Pulmonary artery endothelial cell (primary cell): ENCODE measurements at places on chromosomes 3 and 15. TPM values are rescaled to one million over a fixed set of nuclear protein-coding genes. Genes with fewer than 3 reads are reported as not detected.
A peak's percentile ranks its signal among the peaks of the same experiment; 100 is the strongest.

SENP8 gene
- 1.3 and 2.2 TPM in 2 replicates for total RNA-seq

IL17RB gene
- total RNA-seq, result not detected in 2 replicates

MASP1 gene
- total RNA-seq, result 0.20 and 0.46 TPM in 2 replicates

TMEM108 gene
- 0.14 and 0.40 TPM in 2 replicates for total RNA-seq

SNURF gene
- total RNA-seq, result 10.4 and 17.7 TPM in 2 replicates

ROPN1 gene
- total RNA-seq, result not detected in 2 replicates

CRABP1 gene
- total RNA-seq, result not detected in 2 replicates

FOXL2NB gene
- total RNA-seq, result 0.04 TPM in 1 of 2 replicates, not detected in the other

COPG1 gene
- 247 and 274 TPM in 2 replicates for total RNA-seq

DNA sequence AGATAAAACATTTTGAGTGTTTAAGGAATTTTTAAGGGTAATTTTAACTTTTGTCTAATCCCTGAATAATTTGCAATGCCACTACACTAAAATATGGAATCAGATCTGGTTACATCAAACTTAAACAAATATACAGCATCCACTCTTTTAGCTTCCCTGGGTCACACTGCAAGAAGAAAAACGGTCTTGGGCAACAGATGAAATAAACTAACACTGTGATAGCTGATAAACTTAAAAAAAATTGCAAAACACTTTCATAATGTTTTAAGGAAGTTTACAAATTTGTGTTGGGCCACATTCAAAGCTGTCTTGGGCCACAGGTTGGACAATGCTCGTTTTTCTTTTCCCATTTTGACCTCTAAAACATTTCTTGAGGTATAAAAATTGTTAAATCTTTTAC lies 34.3 kb downstream of the CCDC66 start:
- no peak for DNase-seq

DNA sequence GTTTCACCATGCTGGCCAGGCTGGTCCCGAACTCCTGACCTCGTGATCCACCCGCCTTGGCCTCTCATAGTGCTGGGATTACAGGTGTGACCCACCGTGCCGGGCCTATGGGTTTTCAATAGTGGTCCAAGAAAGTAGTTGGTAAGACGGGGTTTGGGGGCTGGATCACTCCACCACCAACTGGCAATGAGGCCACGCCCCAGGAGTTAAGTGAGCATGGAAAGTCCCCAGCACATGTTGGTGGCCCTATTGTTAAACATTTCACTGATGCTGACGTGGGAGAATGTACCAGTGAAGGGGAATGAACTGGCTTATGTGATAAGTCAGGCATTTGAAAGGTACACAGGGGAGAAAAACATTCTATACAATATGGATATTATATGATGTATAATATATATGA lies 80.4 kb downstream of the CHRD start:
- no peak for DNase-seq

DNA sequence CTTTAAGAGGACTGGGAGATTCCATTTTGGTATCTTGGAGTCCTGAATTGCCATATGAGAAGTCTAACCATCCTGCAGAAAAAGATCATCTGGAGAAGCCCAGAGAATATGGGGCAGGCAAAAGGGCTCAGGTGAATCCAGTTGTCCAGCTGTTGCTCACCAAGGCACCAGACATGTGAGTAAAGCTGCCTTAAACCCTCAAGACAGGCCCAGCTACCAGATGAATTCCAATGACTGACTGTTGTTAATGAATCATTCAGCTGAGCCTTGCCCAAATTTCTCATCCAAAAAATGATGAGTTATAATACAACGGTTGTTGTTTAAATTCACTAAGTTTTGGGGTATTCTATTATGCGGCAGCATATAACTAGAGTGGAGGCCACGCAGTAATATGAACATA lies 22.0 kb upstream of the NANOGP8 start:
- DNase-seq, result no peak

DNA sequence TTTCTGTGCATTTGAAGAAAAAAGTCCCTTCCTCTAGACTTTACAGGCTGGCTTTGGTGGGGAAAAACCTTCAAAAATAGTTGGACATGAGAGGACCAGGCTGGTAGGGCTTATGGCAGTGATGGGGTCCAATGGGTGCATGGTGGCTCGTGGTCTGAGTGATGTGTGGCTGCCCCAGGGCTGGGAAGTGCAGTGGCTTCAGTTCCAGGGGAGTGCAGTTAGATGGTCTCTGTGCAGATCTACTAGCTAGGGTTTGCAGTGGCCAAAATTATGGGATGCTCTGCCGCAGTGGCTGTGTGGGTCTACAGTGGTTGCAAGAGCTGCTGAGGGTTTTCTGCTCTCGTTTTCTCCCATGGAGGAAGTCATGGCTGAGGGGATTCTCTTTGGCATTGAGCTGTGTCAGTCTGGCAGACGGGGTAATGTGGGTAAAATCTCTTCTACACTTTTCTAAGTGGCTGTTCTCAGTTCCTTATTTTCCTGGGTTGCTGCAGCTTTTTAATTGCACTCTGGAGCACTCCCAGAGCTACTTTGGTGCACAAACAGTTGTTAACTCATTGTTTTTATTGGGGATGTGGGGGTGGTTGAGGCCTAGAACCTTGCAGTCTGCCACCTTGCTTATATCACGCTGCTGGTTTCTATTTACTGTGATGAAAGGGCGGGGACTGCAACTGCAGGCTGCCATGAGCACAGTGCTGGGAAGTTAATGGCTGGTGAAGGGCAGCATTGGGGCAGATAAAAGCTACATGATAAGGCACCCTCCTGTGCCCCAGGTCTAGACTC lies 1324.6 kb downstream of the NSUN3 start:
- no peak for DNase-seq

DNA sequence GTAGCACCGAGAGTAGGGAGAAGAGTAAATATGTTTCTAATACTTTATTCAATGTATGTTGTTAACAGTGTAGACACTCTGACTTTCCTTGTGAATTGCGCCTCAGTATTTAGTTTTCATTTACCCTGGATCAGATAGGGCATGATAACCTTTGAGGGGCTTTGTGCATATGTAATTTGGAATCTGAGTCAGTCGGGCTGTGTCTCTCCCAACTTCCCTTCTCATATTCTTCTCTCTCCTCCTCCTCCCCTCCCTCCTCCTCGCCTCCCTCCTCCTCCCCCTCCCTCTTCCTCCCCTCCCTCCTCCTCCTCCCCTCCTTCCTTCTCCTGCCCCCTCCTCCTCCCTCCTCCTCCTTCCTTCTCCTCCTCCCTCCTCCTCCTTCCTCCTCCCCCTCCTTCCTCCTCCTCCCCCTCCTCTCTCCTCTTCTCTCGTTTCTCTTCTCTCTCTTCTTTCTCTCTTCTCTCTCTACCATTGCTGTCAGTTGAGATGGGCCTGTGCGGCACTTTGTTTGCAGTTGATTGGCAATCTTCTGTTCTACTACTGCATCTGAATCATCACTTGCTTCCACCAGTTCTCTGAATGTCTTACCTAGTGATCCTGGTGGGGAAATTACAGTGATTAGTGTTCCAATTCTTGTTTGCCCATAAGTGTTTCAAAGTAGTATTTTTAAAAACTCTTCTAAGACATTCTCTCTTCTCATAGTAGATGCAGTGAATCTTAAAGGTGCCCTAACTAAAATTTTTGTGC lies 162.3 kb downstream of the PGPEP1L start:
- no peak for DNase-seq

- no peak for DNase-seq
Observed at GRCh38 chr3:44893097-44893496, 18.7 kb downstream of the TGM4 start.

- DNase-seq, result no peak
Observed at GRCh38 chr15:52357949-52358348, 62.3 kb upstream of the MYO5C start.

GRCh38 chr15:67967871-67968431 lies 86.2 kb upstream of the PIAS1 start:
- no peak for DNase-seq

GRCh38 chr15:47717036-47717612 lies at the start of gene SEMA6D:
Gene SEMA6D (plus strand): TSS chr15:47717505. CDS start chr15:47759799, 42,294 bp downstream.
- peak; percentile 17 for DNase-seq

- no peak for DNase-seq
Observed at GRCh38 chr15:68375716-68376220, 56.2 kb downstream of the ITGA11 start.

GRCh38 chr3:193080821-193081365 lies 160.1 kb upstream of the PLAAT1 start:
- no peak for DNase-seq

- DNase-seq, result no peak
Observed at GRCh38 chr15:49934487-49934886, 184.5 kb downstream of the ATP8B4 start.

DNA sequence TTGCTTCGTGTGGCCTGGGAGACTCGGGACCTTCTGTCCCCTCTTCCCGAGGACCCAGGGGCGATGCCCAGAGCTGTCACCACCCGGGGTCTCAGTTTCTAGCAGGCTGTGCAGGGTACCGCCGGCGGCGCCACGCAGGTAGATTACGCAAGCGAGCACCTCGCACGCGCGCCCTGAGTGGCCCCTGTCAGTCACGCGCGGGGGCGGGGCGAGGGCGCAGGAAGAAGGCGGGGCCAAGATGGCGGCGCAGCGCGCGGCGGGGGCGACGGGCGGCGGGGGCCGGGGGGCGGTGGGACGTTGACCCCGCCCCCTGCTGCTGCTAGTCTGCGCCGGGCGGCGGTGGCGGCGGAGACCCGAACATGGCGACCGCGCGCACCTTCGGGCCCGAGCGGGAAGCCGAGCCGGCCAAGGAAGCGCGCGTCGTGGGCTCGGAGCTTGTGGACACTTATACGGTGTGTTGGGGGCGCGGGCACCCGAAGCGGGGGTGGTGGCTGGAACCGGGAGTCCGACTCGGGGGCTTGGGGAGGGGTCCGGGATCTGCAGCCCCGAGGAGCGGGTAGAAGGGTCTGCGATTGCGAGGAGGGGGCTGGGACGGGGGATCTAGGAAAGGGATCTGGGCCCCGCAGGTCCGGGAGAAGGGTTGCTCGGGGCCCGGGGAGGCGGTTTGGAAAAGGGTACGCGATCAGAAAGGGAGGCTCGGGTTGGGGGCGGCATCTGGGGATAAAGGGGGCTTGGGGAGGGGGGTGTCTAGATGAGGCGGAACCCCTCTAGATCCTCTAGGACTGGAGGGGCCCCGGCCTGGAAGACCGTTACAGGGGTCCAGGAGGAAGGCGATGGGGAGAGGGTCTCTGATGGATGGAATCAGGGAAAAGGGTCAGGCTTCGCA lies at the start of gene NISCH:
TSS of gene NISCH (plus strand) at position 322 of the 886 bp plus-strand sequence. CDS start at position 360, 38 bp downstream.
- DNase-seq, result peak; percentile 27

- no peak for DNase-seq
Observed at GRCh38 chr3:10006048-10006761, 19.6 kb upstream of the EMC3 start.

DNA sequence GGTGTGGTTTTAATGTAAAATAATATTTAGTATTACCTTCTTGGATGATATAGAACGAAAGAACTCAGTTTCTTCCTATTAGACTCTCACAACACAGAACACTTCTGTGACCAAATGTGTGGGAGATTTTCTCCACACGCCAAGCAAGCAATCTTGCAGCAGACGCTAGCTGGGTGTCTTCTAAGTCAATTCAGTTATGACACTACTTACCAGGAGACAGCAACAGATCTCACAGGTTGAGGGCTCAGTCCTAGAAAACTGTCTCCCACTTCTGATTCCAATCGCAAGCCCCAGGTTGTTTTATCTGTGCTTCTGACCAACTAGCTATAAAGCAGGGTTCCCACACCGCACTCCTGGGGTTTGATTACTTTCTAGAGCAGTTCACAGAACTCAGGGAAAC lies 41.2 kb downstream of the HERC1 start:
- no peak for DNase-seq

DNA sequence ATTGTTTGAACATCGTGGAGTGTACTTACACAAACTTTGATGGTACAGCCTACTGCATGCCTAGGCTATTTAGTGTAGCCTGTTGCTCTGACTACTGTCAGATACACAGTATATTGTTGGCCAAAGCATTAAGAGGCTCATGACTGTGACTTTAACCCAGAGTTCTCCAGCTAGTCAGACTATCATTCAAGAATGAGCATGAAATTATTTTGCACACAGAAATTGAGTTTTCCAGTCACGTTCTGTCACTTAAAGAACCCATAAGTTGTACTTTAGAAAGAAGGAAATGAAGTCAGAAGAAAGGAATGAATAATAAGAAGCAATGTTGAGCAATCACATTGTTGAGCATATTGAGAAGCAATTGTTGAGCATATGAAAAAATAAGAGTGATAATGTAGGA lies 37.6 kb upstream of the SLC22A13 start:
- DNase-seq, result peak; percentile 5

- DNase-seq, result no peak
Observed at GRCh38 chr3:39937874-39938273, 128.5 kb downstream of the MYRIP start.

- no peak for DNase-seq
Observed at GRCh38 chr3:142961539-142961938, 1.9 kb downstream of the PAQR9 start.

DNA sequence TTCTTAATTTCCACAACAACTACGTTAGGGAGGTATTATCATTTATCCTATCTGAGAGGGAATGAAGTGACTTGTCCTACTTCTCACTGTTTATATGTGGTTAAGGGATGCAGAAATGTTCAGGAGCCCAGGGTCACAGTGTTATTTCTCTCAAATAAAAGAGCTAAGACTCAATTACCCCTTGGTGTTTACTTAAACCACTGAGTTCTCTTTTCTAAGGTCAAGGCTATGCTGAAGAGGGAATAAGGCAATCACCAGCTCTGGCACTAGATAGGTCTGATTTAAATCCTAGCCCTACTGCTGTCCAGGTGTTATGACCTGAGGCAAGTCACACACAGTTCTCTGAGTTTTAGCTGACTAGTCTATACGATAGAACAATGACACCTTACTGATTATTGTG lies 35.7 kb upstream of the BCL6 start:
- DNase-seq, result no peak

DNA sequence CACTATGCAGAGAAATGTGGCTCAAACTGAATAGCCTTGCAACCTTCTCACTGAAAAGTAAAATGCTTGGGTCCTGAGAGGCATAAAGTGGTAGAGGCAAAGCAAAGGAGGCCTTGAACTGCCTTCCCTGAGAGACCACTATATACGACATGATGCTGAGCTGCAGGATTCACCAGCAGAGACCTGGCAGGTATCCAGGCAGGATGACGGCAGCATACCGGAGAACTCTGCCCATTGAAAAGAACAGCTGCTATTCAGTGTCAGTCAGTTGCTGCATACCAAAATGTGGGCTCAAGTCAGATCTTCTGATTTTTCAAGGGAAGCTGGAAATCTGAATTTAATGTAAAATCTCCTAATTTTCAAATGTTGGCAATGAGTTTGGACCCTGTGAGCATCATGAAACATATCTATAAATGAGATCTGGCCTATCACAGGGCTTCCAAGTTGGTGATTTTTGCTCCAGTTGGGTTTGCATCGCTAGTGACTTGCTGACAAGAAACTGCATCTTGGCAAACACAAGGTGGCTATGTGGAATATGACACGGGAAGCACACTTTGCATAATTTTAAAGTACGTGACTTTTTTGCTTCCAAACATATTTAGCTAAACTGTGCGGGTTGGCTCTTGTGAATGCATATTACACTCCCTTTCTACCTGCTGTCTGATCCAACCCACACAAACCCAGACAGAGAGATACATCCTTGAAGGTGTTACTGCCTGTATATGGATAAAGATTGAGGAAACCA lies 529.0 kb downstream of the AGBL1 start:
- no peak for DNase-seq

- no peak for DNase-seq
Observed at GRCh38 chr3:185837414-185837813, 12.6 kb upstream of the IGF2BP2 start.
